ENCODE measurements at places on chromosomes 16 and 17.
A peak's percentile ranks its signal among the peaks of the same experiment; 100 is the strongest.

- DNase-seq: no peak
Observed at GRCh38 chr17:45339646-45340605, 23.1 kb upstream of the MAP3K14 start.

GRCh38 chr16:75263963-75264445 is 12.6 kb upstream of the BCAR1 start:
- DNase-seq: no peak

GRCh38 chr16:31347445-31347844 is 7.5 kb upstream of the ITGAX start:
- DNase-seq: no peak

- no peak for DNase-seq
Observed at GRCh38 chr17:11178581-11178980, 62.4 kb upstream of the SHISA6 start.

- no peak for DNase-seq
Observed at GRCh38 chr17:46815474-46816353, 2.8 kb downstream of the WNT3 start.

DNA sequence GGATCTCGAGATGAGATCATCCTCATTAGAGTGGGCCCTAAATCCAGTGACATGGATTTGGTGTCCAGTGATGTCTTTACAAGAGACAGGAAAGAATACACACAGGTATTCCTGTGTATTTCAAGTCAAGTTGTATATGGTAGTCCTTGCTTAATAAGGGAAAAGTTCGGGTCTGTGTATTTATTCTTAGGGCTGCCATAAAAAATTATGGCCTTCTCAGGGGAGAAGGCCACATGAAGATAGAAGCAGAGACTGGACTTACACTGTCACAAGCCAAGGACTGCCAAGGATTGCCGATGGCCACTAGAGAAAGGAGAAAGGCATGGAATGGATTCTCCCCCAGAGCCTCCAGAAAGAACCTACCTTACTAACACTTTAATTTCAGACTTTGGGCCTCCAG is 8.3 kb downstream of the KRABD2 start:
- no peak for DNase-seq

GRCh38 chr17:5122586-5123342 is 6.9 kb downstream of the USP6 start:
- DNase-seq: no peak

DNA sequence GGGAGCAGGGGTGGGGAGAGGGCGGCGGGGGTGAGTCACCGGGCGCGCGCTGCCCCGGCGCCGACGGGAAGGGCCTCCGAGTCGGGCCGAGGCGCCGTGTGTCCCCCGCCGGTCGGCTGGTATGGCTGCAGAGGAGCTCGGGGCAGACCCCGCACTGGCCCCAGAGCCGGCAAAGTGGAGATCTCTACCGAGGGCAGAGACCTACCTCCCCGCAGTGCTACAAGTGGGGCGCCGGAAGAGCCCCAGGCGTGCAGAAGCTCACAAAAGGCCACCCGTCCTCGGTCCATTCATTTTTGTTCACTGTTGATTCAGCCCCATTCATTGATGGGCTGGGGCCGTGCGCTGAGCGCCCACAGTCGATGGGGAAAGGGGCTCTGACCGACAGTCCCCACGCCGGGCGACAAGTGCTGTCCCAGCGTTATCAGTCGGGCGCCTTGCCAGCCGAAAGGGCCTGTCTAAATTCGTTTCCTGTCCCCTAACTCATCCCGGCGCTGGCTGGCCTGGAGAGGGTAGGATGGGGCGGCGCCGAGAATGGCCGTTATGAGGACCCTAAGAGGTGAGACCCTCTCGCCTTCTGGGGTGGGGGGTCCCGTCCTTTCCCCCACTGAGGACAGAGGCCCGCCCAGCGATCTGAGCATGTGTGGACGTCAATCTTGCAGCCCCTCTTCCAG is 709 bp upstream of the ENO3 start:
- DNase-seq: peak; percentile 62

DNA sequence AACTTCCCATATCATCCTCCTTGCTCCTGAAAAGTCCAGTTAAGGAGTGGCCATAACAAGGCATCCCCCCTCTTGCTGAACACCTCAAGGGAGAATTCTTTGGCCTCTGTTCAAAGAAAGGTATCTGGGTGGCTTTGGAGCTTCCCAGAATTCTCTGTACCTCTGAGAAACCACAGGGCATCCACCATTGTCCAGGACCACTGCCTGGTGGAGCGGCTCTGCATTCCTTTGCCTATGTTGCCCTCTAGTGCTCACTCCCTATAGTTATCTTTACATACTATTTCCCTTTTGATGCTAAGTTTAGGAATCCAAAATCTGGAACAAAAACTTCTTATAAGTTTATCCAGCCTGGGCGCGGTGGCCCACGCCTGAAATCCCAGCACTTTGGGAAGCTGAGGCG is 30.3 kb downstream of the CHD9NB start:
- peak; percentile 12 for DNase-seq

- no peak for DNase-seq
Observed at GRCh38 chr16:84833144-84833500, 13.3 kb downstream of the CRISPLD2 start.

- DNase-seq: no peak
Observed at GRCh38 chr17:29007860-29008455, 2.1 kb upstream of the SEZ6 start.

GRCh38 chr16:81713295-81713772 is 65.8 kb upstream of the PLCG2 start:
- DNase-seq: no peak

DNA sequence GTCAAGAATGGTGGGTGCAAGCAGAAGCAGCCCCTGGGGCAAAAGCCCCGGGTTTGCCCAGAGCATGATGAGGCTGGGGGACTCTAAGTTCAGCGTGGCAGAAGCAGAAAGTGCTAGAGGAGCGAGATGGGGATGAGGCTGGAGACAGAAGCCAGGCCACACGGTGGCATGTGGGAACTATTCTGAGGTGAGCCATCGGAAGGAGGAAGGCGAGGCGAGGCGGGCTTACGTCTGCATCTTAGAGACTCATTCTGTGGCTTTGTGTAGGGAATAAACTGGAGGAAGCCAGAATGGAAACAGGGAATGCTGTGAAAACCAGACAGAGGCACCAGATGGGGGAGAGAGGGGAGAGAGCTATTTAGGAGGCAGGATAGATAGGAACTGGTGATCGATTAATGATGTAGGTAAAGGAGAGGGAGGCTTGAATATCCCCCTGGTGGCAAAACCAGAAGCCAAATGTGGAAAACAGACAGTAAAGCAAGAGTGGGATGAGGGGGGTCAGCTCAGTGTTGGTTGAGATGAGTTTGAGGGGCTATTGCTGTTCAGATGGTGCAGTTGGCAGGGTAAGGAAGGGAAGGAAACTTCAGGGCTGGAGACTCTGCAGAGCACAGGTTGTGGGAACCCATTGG is 3.1 kb upstream of the TNFSF13 start:
- no peak for DNase-seq

GRCh38 chr16:22023505-22023904 is 15.6 kb downstream of the MOSMO start:
- no peak for DNase-seq

DNA sequence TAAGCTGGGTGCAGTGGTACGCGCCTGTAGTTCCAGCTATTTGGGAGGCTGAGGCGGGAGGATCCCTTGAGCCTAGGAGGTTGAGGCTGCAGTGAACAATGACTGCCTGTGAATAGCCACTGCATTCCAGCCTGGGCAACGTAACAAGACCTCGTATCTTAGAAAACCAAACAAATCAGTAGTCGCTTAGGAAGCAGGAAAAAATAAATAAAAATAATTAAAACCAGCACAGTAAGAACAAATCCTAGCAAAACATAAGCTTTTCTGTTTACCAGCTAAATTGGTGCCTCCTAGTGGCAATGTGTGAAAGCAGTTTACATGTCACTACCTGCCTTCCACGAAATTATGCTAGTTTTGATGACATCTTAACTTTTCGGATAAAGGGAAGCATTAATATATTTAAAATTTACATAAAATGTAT is 1.3 kb downstream of the ARMC5 start:
- no peak for DNase-seq

DNA sequence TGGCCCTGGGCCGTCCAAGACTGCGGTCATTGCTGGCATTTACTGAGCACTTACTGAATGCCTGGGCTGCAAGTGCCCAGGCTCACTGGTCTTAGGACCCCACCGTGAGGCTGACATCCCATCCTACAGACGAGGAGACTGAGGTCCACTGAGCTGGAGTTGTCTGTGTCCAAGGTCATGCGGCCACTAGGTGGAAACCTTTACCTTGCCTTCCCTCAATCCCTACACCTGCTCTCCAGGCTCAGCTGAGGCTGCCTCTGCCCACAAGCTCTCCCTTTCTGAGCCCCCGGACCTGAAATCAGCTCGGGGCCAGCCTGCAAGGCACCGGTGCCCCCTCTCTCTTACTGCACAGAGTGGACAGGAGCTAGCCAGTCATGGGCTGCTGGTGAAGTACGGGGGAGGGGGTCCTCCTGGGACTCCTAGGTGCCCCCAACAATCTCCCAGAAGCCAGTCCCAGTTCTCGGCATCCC is 1.5 kb downstream of the CASKIN1 start:
- peak; percentile 63 for DNase-seq

DNA sequence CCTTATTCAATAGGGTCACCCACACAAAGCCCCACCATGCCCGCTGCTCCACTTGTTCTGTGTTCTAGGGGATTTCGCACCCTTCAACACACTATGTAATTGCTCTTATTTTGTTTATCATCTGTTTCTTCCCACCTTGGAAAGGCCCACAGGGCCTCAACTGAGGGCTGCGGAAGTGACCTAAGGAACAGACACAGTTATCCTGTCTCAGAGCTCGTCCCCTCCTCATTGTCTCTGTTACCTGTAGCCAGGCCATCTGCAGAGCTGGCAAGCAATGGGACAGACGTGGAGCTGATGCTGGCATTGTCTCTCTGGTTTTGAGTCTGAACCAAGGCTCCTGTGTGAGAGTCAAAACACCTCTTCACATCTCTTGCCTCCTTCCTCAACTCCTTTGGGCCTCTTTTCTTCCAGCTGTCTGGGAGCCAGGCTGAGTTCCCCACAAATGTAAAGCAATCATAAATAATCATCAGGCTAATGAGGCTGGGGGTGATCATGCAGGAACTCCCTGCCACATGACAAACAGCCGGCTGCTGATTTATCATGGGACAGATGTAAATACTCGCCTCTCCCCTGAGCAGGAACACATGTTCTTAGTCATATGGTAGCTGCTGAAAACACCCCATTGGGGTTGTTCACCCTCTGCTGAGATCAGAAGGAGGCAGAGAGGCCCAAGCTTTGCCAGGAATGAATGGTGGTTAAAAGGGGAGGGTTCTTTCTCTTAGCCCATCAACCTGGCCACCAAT is 71.9 kb downstream of the AXIN2 start:
- no peak for DNase-seq

GRCh38 chr16:4664538-4665418 is 28.6 kb upstream of the NUDT16L1 start:
- DNase-seq: peak; percentile 69

GRCh38 chr16:19907161-19907992 is 22.7 kb upstream of the GPRC5B start:
- DNase-seq: peak; percentile 78

DNA sequence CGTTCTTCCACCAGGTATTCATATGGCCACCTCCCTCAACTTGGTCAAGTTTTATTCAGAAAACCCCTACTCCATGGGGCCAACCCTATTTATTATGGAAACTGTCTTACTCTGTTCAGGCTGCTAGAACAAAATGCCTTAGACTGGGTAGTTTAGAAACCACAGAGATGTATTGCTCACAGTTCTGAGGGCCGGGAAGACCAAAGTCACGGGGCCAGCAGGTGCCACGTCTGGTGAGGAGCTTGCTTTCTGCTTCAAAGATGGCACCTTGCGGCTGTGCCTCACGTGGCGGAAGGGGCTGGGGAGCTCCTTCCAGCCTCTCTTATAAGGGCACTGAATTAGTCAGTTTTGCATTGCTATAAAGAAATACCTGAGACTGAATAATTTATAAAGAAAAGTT is 74.3 kb downstream of the AXIN2 start:
- peak; percentile 12 for DNase-seq

DNA sequence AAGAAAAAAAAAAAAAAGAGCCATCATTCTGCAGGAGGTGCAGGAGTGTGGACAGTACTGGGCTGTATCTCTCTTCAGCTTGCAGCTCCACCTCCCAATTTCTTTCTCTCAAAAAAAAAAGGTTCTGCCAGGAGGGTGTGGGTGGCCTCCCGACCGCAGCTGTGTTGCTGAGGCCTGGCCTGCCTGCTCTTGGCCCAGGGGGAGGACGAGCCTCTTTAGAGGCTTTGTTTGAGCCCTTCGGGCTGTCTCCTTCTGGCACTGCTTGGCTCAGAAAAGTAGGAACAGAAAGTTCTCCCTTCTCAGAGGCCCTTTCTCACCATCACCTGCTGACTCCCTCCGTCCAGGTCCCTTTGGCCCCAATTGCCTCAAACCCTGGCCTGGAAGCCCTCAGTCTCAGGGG is 22.2 kb upstream of the C17orf107 start:
- no peak for DNase-seq

GRCh38 chr17:41909088-41909487 is 9.7 kb downstream of the ACLY start:
- no peak for DNase-seq

GRCh38 chr17:7700510-7700909 is 4.5 kb upstream of the EFNB3 start:
- DNase-seq: no peak

DNA sequence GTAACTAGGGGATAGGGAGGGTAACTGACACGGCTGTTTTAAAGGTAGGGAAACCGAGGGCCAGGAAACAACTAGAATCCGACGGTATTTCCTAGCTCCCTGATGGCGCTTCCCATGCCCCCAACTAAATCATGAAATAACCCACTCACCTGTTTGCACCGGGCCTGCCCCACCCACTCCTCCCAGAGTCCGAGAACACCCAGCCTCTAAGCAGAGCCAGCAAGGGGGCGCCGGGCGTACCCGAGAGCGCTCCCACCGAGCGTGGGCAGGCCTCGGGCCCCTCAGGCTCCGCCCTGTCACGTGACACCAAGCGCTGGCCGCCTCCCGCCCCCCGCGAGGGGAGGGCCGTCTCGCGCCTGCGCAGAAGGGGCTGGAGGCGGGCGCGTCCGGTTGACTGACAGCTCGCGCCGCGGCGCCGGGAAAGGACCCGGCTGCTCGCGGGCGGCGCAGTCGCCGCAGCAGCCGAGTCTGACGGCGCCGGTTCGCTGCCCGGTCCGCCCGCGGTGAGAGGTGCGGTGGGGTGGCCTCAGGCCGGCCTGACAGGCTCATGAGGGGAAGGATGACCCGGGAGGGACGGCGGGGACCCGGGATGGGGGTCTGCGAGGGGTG is at the start of gene KIAA0513:
Gene KIAA0513, plus strand, starts transcription at position 447 of the 609 bp plus-strand sequence. CDS start 39,277 bp downstream, outside the sequence.
- DNase-seq: peak; percentile 97

DNA sequence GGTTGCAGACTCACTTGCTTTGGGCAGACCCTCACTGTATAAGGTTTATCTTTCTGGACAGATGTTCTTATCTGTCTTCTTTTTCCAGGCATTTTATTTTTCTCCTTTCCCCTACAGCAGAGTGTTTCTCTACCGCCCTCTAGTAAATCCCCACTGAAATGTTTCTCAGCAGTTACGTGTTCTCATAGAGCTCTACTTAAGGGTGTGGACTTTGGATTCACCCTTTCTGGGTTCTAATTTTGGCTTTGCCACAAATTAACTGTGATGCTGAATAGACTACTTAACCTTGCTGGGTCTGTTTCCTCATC is 2.0 kb downstream of the ADAT1 start:
- no peak for DNase-seq

GRCh38 chr17:78599419-78599818 is 22.2 kb upstream of the DNAH17 start:
- no peak for DNase-seq
